ENCODE measurements at places on chromosomes 7 and 10.
A peak's percentile ranks its signal among the peaks of the same experiment; 100 is the strongest.

- peak; percentile 77 for DNase-seq
These were observed 34.2 kb upstream of the TCF7L2 start for GRCh38 chr10:112915590-112916572.

GRCh38 chr7:76062254-76062653 is 14.3 kb downstream of the MDH2 start:
- no peak for DNase-seq

DNA sequence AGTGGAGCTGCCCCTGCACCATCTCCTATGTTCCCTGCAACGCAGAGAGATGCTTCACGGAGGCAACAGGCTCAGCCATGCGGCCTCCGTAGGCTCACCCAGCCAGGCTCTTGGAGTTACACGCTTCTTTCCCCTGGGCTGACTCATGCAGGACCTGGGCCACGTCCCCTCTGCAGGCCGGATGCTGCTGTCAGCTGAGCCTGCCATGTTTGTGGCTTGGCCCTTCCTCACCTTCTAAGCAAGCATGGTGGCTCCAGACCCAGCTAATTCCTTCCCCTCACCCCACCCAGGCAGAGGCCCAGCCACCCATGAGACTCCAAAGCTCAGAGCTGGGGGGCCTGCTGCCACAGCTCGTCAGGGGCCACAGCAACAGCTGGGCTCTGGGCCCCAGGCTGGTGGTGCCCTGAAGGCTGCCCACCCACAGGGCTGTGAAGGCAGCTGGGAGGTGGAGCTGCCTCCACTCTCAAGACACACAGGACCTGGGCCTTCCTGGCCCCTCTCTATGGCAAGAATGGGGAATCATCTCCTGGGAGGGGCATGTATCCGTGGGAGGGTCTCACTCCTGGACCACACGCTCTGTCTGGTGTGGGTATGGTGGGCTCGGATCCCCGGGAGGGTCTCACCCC is 219.6 kb downstream of the ELFN1 start:
- no peak for DNase-seq

DNA sequence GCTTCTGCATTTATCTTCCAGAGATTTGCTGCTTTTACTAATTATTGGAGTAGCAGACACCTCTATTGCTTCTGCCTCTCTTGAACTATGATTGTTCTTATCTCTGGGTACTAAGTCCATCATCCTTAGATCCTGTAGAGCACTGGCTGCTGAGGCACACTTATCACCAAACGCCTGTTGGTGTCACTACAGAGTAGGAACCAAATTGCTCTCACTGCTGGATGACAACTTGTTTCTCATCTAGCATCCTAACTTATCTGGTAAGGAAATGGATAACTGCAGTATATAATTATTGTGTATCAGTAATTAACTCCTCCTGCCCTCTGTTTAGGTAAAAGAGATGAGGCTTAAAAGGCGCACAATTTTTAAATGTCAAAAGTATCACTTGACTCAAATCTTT is 1059.4 kb downstream of the NRG3 start:
- DNase-seq, result no peak

GRCh38 chr7:128890306-128891109 is 20.0 kb downstream of the KCP start:
- no peak for DNase-seq

DNA sequence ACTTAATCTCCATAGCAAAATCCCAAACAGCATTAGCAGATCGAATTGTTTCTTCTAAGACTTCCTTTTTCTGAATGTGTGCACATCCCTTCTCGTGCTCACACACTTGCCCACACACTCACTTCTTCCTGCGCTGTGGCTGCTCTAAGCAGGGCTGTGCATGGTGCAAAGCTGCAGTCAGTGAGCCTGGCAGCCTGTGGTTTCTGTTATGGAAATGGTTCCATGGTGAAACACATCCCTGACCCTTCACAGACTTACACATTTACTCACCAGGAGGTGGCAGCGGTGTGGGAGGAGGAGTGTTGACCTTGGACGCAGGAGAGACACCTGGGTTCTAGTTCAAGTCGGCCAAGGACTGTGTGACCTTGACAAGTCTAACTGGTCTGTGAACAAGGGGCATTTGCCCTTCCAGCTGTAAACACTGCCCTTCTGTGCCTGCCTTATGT is 24.9 kb downstream of the MTURN start:
- no peak for DNase-seq

GRCh38 chr10:61189912-61190311 is 245.9 kb upstream of the RHOBTB1 start:
- DNase-seq, result no peak

DNA sequence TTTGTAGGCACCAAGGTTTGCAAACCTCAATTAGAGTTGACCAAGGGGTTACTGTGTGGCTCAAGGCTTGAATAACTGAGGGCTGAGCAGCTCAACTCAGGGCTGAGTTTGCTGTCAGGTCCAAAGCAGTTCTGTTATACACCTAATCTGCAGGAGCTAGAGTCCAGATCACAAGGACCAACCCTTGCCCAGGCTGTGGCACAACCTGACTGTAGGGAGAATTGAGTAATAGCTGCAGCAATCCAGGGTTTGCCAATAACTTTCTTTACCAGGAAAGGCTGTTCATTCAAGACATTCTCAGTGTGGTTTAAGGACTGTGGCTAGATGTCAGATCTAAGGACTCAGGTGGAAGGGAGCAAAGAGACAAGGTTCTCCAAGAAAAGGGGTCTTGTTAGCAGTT is 115.6 kb upstream of the IMMP2L start:
- DNase-seq, result no peak

- peak; percentile 65 for DNase-seq
These were observed 21.8 kb upstream of the EIF5AL1 start for GRCh38 chr10:79490400-79491142.

DNA sequence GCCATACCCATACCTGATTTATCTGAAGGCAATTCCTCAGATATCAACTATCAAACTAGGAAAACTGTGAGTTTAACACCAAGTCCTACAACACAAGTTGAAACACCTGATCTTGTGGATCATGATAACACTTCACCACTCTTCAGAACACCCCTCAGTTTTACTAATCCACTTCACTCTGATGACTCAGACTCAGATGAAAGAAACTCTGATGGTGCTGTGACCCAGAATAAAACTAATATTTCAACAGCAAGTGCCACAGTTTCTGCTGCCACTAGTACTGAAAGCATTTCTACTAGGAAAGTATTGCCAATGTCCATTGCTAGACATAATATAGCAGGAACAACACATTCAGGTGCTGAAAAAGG is 69.0 kb upstream of the RSBN1L start:
- DNase-seq, result no peak

DNA sequence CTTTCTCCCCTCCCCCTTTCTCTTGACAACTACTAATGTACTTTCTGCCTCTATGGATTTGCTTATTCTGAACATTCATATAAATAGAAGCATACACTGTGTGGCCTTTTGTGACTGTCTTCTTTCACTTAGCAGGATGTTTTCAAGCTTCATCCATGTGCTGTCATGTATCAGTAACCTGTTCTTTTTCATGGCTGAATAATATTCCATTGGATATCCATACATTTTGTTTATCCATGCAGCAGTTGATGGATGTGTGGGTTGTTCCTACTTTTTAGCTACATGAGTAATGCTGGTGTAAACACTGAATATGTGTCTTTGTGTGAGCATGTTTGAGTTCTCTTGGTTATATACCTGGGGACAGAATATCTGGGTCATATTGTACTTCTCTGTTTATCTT is 107.6 kb downstream of the TRRAP start:
- DNase-seq, result no peak

GRCh38 chr10:127911218-127911866 is 4.4 kb downstream of the PTPRE start:
- no peak for DNase-seq

DNA sequence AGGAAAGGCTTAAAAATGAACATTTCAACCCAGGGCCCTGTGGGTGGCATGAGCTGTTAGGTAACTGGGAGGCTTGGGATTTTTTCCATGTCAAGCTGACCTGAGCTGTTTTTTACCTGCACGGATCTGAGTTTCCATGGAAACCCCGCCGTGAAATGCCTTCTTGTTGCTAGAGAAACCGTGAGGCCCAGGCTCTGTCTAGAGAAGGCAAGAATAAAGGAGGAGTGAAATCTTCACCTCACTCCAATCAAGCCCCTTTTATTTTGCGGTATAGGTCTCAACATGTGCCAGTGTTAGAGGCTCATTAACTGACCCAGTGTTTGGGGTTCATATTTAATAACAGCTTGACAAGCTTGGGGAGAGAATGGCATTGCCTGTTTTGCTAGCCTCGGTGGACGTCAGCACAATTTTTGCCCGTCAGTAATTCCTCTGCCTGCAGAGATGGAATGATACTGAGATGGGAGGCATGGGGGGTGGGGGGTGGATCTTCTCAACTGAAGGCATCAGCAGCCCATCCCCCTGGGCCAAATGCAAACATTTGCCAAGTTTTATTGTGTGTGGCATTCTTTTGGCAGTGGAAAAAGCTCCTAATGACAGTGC is 48.9 kb upstream of the PDCD4 start:
- no peak for DNase-seq

Data from lower leg skin (tissue), 4 donors.